Stimulated activated naive CD4-positive, alpha-beta T cell treated with Interleukin-2 at 50 U/mL for 16 hours (primary cell): ENCODE measurements at places on chromosomes 4 and X.

DNA sequence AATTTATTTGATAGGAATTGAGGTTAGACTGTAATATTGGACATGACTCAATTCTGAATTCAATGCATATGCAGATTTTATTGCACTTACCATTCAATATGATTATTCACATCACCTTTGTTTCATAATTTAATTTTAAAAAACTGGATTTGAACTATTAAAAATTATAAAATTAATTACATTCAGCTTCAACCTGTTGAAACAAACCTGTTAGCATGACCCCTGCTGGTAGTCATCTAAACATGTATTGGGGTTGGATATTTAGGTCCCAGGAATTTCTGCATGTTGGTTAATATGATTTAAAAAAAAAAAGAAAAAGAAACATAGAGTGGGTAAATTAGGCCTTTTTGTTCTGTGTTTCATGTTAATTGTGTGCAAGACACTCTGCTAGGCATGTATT, 85.9 kb downstream of the ARSJ start:
- DNase-seq: no peak

- DNase-seq: no peak
These were observed 35.4 kb upstream of the SORCS2 start for GRCh38 chr4:7156761-7157488.

DNA sequence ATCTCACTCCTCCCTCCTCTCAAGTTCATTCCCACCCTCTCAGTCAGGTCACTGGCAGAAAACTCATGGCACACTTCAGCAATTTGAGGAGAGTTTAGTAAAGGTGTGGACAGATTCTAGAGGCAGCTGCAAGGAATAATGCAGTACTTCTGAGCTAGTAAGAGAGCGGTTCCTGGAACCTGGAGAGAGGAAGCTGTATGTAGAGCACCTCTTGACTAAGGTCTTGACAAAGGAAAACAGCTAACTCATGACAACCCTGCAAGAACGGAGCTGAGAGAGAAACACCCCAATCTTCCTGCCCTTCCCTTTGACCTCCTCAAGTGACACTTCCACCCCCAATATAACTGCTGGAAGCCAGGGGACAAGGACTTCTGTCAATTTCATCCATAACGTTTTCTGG, 9.6 kb upstream of the KLHL8 start:
- DNase-seq: no peak

- no peak for DNase-seq
These were observed 189.6 kb downstream of the FRMPD4 start for GRCh38 chrX:12327836-12328235.

DNA sequence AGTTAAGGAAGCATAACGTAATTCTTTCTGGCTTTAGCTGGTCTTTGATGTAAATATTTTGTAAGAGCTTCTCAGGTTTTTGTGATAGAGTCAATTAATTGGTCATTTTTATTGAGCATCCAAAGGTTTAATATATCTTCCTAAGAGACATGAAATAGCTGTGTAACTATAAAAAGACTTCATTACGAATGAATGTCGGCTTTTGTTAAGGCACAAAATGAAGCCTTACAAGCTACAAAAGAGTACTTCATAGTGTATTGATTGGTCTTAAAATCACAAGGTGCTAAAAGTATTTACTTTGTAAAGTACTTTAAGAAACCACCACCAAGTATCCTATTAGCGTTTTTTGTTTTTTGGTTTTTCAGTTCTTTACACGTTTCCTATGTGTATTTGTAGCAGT, 104.2 kb downstream of the CEP135 start:
- no peak for DNase-seq

DNA sequence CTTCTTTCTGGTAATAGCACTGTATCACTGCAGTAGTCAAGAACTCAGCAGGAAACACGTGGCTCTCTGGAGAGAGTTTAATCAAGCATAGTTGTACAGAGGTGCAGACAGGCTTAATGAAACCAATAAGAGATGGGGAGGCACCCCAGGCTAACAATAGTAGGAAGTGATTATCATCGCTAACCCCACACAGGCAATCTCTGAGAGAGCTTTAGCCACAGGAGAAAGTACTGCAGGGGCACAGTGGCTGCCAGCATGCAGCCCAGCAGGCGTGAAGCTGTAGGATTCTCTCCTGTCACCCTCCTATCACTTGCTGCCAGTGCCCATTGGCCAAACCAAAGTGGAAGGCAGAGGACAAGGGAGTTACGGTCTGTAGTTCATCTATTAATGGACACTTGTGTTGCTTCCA, 450.0 kb upstream of the RASGEF1B start:
- DNase-seq: no peak
